Mesangial cell (primary cell): ENCODE measurements at places on chromosomes 1 and 21. TPM values are rescaled to one million over a fixed set of nuclear protein-coding genes. Genes with fewer than 3 reads are reported as not detected.

Gene MKNK1
- total RNA-seq = 11.9 and 16.4 TPM in 2 replicates

Gene MMEL1
- 0.38 TPM in 1 of 2 replicates, not detected in the other for total RNA-seq

Gene OR14K1
- total RNA-seq = not detected in 2 replicates

Gene CD1B
- total RNA-seq = not detected in 2 replicates

Gene SPATA1
- 1.6 and 2.1 TPM in 2 replicates for total RNA-seq

Gene IBA57
- 2.4 and 3.0 TPM in 2 replicates for total RNA-seq

Gene CACNA1S
- total RNA-seq = not detected in 2 replicates

Gene TRAPPC10
- 21.4 and 22.0 TPM in 2 replicates for total RNA-seq

Gene RIPK4
- total RNA-seq = 12.1 and 14.2 TPM in 2 replicates

Gene CDK18
- total RNA-seq = 3.3 and 26.9 TPM in 2 replicates

Gene CDA
- total RNA-seq = 3.0 and 4.4 TPM in 2 replicates

Gene TMEM200B
- total RNA-seq = 6.7 and 8.8 TPM in 2 replicates
